ENCODE measurements at places on chromosomes 5 and 9.

DNA sequence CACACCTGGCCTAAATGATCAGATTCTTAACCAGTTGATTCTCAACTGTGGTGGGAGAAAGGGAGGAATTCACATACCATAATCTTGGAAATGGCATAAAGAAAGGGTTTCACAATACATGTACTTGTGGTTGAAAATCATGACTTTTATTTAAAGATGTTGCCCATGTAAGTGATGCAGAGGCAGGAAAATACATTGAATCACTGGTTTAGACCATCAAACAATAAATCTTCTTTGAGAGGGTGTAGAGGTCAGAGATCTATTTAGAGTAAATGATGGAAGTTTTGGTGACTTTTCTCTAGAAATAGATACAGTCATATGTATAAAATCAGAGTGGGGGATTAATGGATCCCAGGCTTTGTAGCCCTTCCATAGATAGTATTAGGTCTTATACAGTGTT lies 15.4 kb downstream of the NDUFS4 start:
- no peak for DNase-seq

GRCh38 chr5:127040796-127041520 lies 10.6 kb upstream of the MARCHF3 start:
- DNase-seq: no peak

GRCh38 chr9:95057101-95057500 lies 260.4 kb downstream of the FANCC start:
- no peak for DNase-seq

- DNase-seq: no peak
Measured at GRCh38 chr5:612498-613424, 621 bp downstream of the CEP72 start.

DNA sequence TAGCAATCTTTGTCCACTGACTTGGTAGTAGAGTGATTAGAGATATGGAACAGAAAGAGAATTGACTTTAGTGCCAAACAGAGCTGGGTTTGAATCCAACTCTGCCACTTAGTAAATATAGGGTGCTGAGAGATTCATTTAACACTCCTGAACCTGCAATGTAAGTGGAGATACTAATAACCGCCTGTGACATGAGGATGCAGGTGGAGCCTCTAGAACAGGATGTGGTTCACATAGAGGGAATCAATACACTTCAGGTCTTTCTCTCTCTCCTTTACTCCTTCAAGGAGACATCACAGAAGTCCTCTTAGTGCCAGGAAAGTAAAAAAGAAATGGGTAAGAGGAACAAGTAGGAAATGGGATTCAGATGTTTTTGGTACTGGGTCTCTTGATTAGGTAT lies 49.8 kb downstream of the TRPM3 start:
- no peak for DNase-seq

- no peak for DNase-seq
Measured at GRCh38 chr9:91689006-91689405, 261.0 kb downstream of the ROR2 start.

DNA sequence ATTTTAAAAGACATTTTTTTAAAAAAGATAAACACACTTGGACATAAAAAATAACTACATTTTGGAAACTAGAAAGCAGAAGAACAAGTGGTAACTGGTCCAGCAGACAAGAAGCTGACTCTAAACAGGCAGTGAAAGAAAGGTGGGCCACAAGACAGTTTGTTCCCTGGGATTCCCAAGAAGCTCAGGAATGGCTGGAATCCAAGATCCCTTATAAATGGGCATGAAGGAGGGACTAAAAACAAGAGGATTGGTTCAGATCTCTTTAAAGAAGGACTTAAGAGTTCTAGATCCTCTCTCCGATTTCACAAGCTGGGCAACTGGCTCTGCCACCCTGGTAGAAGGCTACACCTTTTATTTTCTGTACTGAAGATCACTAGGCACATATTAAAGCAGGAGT lies 102.8 kb downstream of the ARL15 start:
- DNase-seq: no peak

- no peak for DNase-seq
Measured at GRCh38 chr5:52842111-52842510, 54.4 kb downstream of the ITGA1 start.

- DNase-seq: no peak
Measured at GRCh38 chr5:20972419-20972925, 984.5 kb upstream of the CDH18 start.

- no peak for DNase-seq
Measured at GRCh38 chr5:127254729-127255284, 35.8 kb upstream of the MEGF10 start.

Data from T-helper 17 cell (primary cell).